ENCODE measurements at places on chromosomes 12 and 14.

DNA sequence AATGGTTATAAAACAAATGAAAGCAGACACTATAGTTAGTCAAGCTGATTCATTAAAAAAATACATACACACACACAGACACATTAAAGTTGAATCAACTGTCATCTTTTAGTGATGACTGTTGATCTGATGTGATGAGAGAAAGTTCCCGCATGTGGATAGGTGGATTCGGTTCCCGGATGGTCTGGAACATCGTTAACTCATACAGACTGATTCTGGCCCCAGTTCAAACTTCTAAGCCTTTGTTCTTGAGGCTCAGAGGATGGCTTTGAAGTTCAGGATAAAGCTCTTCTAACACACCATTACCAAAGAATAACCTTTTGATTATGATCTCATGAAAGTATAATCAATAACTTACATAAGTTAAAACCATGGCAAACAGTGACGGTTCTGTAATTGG lies 27.5 kb downstream of the WIF1 start:
- no peak for DNase-seq

DNA sequence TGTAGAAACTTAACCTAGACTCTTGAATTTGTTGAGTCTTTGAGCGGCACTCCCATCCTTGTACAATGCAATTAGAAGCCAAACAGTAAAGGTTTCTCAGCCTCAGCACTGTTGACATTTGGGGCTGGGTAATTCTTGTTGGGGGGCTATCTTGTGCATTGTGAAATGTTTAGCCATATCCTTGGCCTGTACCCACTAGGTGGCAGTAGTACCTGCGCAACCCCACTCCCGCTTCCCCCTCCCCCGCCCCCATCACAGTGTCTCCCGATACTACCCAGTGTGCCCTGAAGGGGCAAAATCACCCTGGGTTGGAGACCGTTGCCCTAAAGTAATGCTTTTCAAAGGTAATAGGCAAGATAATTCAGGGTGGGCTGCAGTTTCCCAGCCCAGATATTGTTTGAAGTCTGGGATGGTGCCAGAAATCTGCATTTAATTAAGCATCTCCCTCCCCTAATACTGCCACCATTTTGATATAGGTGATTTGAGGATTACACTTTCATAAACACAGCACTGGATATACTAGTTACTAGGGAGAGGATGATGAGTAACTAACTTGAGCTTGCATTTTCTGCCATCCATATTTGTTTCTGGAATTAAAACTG lies 1.8 kb downstream of the COX6A1 start:
- DNase-seq = peak; percentile 10

DNA sequence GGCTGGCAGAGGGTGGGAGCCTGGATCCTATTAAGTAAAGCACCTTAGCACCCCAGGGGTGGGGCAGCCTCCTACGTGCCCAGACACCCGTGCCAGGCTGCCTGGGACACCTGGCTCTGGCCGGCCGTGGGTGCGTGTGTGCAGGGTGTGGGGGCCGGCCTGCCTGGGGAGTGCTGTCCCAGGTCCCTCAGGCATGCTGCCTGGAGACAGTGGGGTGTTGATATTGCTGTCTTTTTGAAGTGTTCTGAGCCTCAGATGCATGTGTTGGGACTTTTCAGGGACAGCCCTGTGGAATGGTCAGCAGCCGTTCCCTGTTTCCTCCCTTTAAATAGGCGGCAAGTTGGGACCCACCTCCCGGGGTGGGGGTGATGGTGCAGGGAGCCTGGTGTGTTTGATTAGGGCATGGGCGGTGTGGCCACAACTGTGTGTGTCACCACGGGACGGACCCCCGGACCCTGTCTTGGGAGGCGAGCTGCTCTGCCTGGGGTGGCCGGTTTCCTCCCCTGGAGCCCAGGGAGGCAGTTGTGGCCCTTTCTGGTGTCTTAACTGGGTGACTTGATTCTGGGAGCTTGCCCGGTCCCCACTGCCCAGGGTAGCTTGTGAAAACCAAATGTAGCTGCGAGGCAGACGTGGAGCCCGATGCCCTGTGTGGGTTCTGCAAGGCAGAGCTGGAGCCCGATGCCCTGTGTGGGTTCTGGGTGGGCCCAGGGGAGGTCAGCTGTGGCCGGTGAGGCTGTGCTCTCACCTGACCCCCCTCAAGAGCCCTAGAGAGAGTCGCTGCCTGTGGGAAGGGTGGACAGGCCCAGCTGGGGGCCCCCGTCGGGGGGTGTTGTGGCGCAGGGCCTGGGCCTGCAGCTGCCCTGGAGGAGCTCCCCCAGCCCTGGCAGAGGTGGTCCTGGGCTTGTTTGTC lies 8.2 kb downstream of the ULK1 start:
- DNase-seq = no peak

DNA sequence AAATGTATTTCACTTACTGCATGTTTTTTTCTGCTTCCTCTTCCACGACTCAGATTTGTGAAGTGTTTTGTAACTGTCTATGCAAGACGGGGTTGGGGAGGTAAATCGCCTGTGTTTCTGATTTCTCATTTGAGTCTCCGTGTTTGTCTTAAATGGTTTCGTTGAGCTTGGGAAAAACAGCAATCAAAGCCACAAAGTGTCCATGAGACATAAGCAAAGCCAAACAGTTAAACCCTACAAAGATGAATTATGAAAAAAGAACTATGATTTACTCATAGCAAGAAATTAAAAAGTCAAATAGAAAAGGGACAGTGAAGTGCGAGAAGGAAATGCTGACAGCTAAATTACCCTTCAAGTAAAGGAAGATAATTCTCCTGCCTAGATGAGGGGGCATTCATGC lies 164.3 kb upstream of the TMPO start:
- DNase-seq = no peak

DNA sequence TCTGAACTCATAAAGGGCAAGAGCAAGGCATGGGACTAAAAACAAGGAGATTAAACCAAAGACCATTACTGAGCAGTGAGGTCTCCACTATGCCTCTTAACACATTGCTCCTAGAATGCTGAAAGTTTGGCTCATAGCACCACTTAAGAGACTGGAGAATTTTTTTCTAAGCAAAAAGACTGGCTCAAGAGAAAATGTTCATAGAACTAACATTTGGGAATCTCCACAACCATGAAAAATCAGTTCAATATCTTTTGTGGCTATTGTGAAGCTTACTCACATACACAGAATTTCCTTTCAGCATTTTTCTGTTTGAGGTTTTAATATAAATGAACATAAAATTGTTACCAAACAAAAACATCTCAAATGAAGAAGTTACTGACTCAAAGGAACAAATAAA lies 255.8 kb downstream of the CCDC91 start:
- peak; percentile 10 for DNase-seq

DNA sequence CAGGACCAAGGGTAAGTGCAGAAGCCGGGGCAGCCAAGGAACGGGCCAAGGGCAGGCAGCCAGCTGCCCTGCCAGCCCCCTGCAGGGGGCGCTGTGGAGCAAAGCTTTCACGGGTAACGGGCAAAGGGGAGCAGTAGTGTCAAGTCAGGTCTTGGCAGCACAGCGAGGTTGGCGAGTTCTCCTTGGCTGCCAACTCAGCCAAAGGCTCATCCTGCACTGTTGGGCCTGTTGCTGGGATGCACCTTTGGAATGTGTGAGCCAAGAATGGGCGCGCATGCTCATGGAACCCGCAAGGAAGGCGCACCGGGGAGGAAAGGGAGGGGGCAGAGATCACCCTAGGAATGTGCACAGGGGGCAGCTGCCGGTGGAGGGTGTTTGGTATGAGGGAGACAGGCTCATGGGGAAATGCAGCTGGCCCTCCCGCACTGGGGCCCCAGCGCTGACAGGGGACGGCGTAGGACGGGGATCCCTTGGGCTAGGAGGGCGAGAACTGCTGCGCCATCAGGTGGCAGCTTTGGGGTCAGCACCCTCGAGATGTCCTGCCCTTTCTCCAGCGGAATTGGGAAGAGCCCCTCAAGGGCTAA lies 138.0 kb downstream of the ASCL4 start:
- DNase-seq = no peak

GRCh38 chr12:93468008-93468371 lies 676 bp downstream of the MRPL42 start:
- DNase-seq = no peak
